Peyer's patch (tissue), 4 donors: ENCODE measurements at places on chromosomes 2 and 18. TPM values are rescaled to one million over a fixed set of nuclear protein-coding genes. Genes with fewer than 3 reads are reported as not detected.

DNA sequence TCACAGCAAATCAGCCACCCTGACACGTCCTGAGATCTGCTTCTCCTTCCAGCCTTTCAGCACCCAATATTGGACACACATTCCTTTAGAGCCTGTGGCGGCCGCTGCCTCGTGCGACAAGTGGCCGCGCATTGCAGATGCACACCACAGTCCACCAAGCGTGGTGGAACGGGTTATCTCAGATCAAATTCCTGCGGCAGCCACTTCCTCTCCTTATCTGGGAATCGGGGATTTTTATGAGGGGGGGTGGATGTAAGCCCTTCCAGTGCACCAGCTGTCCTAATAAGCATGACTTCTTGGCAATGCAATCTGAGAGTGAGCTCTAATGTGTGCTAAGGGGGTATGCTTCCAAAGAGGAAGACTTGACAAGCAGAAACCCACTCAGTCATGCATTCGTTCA, 18.3 kb upstream of the BMP10 start:
- no peak for DNase-seq

DNA sequence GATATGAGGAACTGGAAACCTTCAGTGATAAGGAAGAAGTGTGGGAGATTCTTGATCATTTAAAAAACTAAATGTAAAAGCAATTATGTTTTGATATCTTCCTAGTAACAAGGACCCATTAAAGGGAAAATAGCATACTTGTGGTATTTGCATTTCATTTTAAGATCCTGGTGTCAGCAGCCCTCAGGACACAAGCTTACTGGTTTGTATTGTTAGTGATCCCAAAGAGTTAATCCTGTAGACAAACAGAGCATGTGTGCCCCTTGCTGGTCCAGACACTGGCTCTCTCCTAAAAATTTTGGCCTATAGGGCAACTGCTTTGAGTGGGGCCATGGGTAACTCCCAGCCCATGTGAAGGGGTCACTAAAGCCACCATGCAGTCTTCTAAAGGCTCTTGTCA, 101.1 kb upstream of the TFCP2L1 start:
- no peak for DNase-seq

The DCC gene
- total RNA-seq: not detected

The CYRIA gene
- total RNA-seq: 0.53 TPM
